Activated CD8-positive, alpha-beta memory T cell treated with anti-CD3 and anti-CD28 coated beads for 4 hours (primary cell): ENCODE measurements at places on chromosomes 16 and 17.

- DNase-seq, result no peak
Measured at GRCh38 chr17:49104511-49105074, 28.0 kb upstream of the B4GALNT2 start.

- DNase-seq, result peak; percentile 36
Measured at GRCh38 chr17:80761110-80761871, 216.7 kb downstream of the RPTOR start.

GRCh38 chr16:68668266-68668665 is 23.2 kb downstream of the CDH3 start:
- no peak for DNase-seq

GRCh38 chr17:80798595-80799537 is 192.8 kb upstream of the CHMP6 start:
- no peak for DNase-seq

- DNase-seq, result no peak
Measured at GRCh38 chr17:8222380-8222629, 11.9 kb upstream of the AURKB start.

DNA sequence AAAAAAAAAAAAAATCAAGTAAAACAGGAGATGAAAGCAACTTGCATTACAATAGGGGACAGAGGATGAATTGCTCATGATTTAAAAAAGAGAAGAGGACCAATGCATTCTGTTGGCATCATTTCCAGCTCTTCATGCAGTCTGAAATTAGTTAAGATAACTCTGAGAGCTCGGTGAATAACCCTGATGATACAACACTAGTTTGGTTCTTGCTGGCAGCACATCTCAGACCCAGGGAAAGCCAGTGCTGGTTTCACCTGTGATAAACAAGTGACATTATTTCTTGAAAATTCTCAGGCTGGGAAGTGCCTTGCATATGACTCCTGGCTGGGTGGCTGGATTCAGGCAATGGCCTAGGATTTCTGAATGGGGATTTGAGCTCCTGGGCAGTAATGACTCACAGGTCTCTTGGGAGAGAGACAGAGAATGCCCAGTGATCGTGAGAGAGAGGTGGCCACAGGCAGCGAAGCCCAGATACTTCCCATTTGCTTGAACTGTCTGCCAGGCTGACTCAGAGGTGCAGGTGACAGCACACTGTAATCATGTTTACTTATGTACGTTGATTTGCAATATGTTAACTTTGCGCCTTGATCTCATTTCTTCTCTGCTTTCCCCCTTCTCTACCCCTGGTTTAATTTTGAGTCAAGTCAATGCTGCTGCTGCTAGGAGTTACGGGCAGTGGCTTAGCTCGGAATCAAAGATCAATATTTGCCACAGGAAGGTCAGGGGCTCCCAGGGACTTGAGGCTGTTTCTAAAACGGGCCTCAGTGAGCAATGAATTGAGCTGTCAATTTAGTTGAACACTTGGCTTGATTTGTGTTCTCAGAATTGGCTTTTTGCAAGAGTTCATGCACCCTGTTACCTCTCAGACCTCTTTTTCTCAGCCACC is 27.1 kb downstream of the ARSG start:
- DNase-seq, result no peak

- DNase-seq, result no peak
Measured at GRCh38 chr16:71721066-71721740, 3.3 kb downstream of the PHLPP2 start.

DNA sequence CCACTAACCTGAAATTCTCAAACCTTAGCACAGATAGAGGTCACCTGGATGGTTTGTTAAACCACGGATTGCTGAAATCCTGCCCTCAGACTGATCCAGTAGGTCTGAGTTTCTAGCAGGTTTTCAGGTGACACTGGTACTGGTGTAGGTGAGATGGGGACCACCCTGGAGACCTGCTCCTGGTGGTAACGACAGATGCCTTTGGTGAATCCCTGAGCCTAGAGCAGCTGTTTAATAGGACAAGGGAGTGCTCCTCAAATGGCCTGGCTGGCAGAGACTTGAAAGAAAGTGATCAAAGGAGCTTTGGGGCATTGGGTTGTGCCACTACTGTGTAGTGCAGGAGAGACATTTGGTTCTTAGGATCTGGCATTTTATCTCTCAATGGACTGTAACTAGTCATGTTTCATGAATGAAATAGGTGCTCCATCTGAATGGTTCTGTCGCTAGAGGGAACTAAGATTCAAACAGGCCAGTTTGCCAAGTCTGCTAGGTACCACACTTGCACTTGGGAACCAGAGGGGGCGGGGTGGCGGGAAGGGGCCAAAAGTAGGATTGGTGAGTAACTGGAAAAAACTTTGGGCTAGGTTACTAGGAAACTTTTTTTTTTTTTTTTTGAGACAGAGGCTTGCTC is 2.9 kb upstream of the IFI35 start:
- no peak for DNase-seq

DNA sequence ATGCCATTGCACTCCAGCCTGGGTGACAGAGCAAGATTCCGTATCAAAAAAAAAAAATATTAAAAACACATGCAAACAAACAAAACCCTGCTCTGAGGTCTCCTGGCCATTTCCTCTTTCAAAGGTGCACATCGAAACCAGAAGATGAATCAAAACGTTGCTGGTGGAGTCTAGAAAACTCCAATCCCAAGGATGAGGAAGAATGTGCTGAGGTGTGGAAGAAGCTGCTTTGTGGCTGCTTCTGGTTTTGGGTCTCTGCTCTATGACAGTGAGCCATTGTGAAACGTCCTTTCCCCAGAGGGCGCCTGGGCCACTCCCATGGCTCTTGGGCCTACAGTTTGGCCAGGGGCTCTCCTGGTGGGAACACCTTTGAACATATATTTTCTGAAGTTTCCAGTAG is 112.6 kb downstream of the IRF8 start:
- DNase-seq, result no peak

DNA sequence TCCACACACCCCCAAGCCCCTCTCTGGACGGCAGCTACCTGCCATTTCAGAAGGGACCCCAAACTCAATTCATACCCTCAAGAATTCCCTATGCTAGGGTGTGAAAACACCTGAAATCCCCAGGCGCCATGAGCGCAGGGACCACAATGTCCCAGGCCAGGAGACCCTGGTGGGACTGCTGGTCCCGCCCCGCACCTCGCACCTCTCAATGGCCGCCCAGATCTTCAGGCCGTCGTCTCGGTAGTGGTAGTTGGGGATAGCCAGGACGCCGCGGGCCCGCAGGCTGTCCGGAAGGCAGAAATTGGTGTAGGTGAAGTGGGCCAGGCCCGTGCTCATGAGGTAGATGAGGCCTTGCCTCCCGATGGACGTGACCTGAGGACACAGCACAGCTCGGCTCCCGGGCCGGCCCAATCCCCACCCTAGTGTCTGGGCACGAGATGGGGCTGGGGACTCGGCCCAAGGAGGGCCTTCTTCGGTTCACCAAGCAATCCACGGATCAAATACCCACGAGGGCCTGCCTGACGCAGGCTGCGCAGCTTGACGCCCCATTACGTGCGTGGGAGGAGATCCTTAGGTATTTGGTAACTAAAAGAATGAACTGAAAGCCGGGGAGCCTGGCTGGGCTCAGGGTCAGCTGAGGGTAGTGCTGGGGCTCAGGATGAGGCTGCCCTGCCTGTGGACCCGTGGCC is 9.2 kb downstream of the ALOXE3 start:
- no peak for DNase-seq

GRCh38 chr17:80605326-80606066 is 60.9 kb downstream of the RPTOR start:
- peak; percentile 56 for DNase-seq

GRCh38 chr17:74241431-74241830 is 28.1 kb downstream of the TTYH2 start:
- DNase-seq, result no peak

DNA sequence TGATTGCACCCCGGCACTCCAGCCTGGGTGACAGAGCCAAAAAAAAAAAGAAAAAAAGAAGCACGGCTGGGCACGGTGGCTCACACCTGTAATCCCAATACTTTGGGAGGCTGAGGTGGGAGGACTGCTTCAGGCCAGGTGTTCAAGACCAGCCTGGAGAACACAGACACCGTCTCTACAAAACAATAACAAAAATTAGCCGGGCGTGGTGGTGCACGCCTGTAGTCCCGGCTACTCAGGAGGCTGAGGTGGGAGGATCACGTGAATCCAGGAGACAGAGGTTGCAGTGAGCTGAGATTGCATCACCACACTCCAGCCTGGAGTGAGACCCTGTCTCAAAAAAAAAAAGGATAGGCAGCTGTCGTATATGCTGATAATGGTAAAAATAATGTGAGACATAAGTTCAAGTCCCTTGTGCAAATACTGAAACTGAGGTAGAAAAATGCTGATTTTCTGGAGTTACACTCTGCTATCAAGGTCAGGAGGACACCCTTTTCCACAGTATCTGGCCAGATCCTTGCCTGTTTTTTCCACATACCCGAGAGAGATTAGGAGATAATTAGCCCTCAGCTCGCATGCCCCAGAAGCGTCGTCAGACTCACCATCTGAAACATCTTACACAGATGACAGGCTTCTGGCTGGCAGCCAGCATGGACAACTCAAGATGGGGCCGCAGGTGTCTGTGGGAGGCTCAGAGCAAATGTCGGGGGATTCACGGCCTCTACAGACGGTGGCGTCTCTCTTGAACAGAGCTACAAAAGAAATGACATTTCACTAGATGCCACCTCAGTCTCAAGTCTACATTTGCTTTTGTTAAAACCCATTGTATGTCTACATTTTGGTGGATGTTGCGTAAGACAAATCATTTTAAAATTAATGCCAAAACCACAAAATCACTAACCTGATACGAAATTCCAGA is 36.8 kb downstream of the WDR45B start:
- DNase-seq, result no peak

GRCh38 chr17:82098939-82099763 is 1.1 kb upstream of the FASN start:
- DNase-seq, result no peak
